ENCODE measurements at places on chromosomes 5 and 9. TPM values are rescaled to one million over a fixed set of nuclear protein-coding genes. Genes with fewer than 3 reads are reported as not detected.

GRCh38 chr5:99320436-99320835 lies 391.6 kb upstream of the CHD1 start:
- no peak for DNase-seq

DNA sequence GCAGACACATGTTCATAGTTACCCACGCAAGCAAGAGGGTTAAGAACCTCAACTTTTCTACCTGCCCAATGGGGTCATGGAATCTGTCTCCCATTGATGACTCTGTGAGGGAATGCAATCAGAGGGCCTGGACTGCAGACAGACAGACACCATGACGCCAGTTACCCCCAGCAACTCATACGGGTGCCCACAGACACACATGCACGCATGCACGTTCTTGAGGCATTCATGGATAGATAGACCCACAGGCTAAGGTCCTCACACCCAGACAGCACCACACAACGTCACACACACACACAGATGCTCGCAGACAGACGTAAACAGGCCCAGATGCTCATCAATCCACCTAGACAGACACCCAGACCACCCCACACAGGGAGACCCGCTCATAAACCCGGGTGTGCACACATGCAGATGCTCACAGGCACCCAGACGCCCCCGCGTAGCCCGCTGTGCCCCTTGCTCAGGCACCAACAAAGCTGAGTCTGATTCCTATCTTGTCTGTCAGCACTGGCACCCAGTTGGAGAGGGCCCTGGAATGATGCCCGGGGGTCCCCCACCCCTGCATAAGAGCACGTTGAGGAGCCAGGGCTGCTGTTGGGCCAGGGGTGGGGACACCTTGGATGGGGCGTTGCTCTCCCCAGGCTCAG lies 23.6 kb downstream of the LHX2 start:
- no peak for DNase-seq

DNA sequence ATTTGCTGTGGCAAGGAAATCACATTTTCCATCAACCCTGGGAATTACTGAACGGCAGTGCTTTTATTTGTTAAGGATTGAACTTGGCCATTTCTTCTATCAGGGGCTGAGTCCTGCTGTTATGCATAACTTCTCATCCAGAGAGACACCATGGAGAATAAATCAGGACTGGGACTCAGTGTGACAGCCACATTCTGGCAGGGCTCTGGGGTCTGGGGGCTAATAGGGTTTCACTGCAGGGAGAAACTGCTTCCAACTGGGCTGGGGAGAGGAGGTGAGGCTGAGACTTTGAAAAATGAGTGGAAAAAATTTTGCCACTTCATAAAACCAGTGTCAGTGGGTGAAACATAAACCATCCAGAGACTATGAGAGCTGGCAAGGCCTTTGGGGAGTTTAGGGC lies 95.7 kb upstream of the ALDH1B1 start:
- DNase-seq: no peak

- no peak for DNase-seq
Observed at GRCh38 chr5:132639706-132640130, 18.3 kb upstream of the IL13 start.

The PHYHD1 gene
- 23.9 TPM for total RNA-seq

The GLRA1 gene
- not detected for total RNA-seq

DNA sequence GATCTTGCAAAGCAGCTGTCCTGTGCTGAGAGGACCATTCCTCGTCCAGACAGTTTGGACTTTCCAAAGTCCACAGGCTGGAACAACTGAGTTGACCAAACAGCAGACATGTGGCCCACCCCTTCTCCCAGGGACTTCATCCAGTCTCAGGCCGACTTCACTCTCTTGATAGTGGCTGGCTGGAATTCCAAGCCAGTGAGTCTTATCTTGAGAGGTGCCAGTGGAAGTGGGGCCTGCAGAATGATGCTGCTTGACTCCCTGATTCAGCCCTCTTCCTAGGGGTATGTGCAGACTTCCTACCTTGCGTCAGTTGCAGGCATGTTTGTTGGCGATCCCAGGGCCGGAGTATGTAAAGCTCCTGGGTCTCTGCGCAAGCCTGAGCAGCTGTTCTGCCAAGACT lies 131.4 kb upstream of the TSLP start:
- DNase-seq: no peak

DNA sequence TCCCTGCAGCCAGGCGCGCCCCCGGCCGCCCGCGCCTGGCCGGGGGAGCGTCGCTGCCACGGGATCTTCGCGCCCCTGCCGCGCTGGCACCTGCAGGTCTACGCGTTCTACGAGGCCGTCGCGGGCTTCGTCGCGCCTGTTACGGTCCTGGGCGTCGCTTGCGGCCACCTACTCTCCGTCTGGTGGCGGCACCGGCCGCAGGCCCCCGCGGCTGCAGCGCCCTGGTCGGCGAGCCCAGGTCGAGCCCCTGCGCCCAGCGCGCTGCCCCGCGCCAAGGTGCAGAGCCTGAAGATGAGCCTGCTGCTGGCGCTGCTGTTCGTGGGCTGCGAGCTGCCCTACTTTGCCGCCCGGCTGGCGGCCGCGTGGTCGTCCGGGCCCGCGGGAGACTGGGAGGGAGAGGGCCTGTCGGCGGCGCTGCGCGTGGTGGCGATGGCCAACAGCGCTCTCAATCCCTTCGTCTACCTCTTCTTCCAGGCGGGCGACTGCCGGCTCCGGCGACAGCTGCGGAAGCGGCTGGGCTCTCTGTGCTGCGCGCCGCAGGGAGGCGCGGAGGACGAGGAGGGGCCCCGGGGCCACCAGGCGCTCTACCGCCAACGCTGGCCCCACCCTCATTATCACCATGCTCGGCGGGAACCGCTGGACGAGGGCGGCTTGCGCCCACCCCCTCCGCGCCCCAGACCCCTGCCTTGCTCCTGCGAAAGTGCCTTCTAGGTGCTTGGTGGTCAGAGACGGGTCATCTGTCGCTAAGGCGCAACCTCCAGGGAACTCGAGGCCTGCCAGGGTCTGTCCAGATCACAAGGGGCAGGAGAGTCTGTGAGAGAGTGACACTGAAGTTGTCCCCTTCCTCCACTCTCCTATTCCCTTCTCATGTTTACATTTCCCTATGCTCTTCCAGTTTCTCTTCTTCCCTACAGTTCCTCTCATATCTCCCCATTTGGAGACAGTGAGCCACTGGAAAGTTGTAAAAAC lies 1.3 kb downstream of the GPR150 start:
- DNase-seq: peak; percentile 63

GRCh38 chr5:122415030-122415800 lies 103.2 kb downstream of the SNCAIP start:
- DNase-seq: peak; percentile 50

GRCh38 chr5:107541400-107541799 lies 129.3 kb downstream of the EFNA5 start:
- no peak for DNase-seq

The SPINK4 gene
- total RNA-seq: 256 TPM

DNA sequence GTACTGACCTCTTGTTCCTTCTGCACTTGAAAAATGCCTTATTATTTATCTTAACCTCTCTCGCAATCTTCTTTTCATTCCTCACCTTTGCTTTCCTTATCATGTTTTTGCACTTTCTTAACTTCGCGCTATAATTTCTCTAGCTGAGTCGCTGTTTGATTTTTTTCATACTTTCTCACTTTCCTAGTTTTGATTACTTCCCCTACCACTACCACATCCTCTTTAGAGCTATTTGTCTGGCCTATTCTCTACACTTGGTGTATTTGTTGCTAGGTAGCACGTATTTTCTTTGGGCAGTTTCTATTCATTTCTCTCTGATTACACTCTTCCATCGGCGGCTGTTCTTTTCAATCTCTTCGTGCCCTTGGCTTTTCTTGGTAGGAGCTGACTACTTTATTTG lies 611.8 kb downstream of the BNC2 start:
- DNase-seq: no peak

GRCh38 chr9:137734181-137734580 lies 115.4 kb downstream of the EHMT1 start:
- no peak for DNase-seq

The PRRX2 gene
- total RNA-seq: 5.0 TPM

The IFNA21 gene
- total RNA-seq: not detected

GRCh38 chr5:120446901-120447300 lies 17.2 kb upstream of the PRR16 start:
- no peak for DNase-seq

GRCh38 chr5:159836691-159837090 lies 79.6 kb upstream of the ADRA1B start:
- DNase-seq: no peak

The SMIM23 gene
- not detected for total RNA-seq

DNA sequence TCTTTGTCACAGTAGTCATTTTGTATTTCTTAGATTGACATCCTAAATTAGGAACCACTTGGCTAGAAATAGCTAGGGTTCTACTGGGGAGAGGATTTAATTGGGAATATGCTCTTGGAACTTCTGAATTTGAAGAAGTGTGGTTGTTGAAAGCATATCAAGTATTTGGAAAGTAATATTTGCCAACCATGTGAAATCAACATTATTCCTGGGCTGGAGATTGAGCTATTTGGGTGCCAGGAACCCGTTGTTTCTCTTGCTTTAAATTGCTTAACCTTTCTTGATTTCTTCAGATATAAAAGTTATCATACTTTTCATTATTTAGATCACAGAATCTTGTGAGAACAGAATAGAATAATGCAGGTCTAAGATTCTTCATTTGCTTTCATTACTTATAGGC lies 178.4 kb upstream of the ELL2 start:
- DNase-seq: no peak

DNA sequence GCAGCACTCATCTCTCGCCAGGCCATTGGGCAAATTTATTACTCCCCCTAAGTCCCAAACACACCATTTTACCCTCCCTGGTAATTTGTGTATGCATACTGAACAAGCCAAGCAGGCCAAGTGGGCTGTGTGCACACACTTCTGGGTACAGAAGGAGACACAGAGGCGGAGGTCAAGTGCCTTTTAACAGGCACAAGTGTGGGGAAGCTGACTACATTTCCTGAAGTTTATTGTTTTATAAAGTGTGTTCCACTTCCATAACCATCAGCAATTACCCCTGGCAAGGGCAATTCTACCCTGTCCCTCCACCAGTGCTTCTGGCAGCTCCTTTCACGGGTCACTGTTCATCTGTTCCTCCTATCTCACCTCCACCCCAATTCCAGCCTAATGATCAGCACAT lies 93.9 kb downstream of the SETX start:
- no peak for DNase-seq

GRCh38 chr9:123597876-123598556 lies 242.0 kb downstream of the CRB2 start:
- no peak for DNase-seq

DNA sequence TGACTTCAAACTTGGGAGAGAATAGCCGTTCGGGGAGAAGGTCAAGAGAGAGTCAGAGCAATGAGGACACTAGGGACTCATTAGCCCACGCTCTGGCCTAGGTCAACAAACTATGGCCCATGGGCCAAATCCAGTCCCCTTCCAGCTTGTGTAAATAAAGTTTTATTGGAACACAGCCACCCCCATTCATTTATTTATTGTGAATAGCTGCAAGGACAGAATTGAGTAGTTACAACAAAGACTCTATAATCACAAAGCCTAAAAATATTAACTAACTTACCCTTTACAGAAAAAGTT lies 33.1 kb upstream of the TRIM32 start:
- no peak for DNase-seq

DNA sequence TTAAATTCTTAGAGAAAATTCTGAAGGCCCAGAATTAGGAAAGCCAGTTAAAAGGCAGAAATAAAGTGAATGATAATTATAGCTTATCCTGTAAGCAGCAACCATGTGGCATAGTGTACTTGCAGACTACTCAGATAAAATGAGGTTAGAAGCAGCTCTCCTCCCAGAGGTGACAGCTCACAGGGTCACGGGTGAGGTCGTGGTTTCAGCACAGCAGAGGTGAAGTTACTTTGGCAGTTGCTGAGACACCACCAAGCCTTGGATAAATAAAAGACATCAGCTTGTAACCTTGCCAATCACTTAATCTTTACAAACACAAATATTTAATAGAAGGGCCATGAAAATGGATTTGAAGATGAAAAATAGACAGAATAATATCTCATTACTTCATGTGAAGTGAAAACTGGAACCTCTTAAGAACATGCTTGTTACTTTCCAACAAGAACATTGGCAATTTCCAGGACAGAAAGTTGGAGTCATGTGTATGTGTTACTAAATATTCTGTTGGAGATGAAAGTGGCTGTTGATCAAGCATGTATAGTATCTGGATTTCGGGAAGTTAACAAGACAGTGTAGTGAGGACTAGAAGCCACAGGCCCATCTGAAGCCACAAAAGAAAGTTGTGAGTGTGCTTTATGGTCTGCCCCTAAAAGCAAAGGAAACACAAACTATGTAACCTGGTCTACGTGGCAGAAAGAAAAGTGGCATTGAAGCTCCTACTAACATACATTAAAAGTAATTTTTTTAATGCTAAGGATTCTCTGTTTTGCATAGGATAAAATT lies 134.4 kb downstream of the ERCC6L2 start:
- DNase-seq: no peak

DNA sequence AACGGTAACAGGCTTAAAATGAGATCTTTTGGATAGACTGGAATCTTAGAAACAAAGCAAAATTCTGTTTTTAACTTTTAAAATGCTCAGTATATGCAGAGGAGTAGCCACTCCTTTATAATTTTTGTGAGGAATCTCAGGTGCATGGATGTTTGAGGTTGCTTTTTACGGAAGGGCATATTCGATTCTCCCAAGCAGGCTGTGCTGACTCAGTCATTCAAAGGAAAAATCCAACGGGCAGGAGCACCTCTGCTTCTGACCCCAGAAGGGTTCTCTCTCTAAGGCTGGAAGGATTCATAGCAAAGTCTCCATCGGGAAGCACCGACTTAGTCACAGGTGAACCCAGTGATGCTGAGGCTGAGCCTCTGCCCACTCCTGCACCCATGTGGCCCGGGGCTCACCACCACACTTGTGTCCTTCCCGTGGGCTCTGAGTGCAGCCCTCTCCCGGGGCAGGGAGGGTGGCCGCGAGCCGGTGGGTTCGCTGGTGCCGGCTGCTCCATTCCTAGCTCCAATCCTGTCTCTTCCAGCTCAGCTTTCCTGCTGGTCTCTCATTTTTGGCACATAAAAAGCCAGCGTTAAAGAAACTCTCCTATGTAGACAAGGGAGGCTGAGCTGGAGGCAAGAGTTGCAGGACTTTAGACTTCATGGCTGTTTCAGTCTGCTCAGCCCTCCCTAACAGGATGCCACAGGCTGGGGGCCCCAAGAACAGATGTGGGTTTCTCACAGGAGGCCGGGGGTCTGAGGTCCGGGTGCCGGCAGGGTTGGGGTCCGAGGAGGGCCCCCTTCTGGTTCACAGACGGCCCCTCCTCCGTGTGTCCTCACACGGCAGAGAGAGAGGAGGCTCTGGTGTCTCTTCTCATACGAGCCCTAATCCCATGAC lies 135.6 kb upstream of the LPCAT1 start:
- no peak for DNase-seq

GRCh38 chr9:137116728-137117127 lies 2.2 kb upstream of the DPP7 start:
- DNase-seq: no peak

- peak; percentile 86 for DNase-seq
Observed at GRCh38 chr9:70480405-70480980, 66.0 kb upstream of the KLF9 start.

The PCDHB9 gene
- 0.40 TPM for total RNA-seq

Measured in Peyer's patch (tissue), 4 donors.